ENCODE measurements at places on chromosomes 6 and 20.

GRCh38 chr6:10528158-10528981 is 7.2 kb downstream of the GCNT2 start:
- no peak for DNase-seq

DNA sequence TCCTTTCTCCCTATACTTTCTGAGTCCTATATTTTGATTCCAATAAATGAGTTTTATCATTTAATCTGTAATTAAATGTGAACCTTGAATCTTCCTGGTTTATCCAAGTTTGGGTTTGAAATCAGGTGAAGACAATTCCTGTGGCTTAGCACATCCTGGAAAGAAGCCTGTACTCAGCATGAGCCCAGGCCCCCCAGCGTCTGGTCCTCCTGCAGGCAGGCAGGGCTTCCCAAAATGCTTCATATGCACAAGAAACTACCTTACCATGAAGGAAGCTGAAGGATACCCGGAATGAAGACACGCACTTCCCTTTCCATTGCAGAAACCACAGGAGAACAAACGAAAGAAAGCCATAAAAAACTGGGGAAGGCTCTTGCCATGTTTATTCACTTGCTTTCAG is 157.4 kb upstream of the PDE10A start:
- DNase-seq, result no peak

DNA sequence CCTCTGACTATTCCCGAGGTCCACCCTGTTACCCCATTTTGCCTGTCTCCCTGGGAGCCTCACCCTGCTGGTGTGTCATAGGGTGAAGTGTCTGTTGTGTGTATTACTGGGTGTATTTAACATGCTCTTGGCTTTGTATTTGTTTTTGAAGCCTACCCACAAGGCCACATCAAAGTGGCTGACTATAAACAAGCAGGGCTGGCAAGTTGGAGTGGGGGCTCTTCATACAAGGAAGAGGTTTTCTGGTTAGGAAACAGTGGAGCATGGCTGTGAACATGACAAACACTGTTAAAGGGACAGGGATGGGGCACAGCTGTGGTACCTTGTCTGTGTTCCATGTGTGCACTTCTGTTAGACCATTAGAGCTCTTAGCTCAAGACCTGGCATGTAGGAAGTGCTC is 26.3 kb downstream of the HECA start:
- no peak for DNase-seq

- DNase-seq, result no peak
Observed at GRCh38 chr6:99289701-99290100, 59.8 kb downstream of the FAXC start.

DNA sequence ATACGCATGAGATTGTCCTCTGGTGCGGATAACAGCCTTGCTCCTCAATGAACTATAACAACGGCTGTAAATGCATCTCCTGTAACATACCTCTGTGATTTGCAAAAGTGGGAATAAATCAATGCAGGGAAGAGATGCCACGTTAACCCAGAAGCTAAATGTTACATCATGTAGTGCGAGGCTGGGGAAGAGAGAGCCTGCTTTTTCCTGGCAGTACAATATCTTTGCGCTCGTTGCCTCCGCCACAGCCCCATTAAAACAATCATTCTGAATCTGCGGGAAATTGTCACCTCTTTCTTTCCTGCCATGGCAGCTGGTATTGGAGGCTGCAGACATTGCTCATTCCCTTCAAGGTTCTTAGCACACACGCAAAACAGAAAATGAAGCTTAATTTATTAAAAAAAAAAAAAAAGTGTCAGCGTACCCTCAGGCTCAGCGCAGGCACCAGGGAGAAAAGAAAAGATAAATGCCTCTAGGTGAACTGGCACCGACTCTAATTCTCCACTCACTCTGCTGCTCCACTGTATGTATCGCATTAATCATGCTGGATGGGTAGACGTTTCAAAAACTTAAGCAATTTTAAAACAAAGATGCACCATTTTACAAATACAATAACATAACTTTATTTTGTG is 70.2 kb upstream of the TFB1M start:
- no peak for DNase-seq

DNA sequence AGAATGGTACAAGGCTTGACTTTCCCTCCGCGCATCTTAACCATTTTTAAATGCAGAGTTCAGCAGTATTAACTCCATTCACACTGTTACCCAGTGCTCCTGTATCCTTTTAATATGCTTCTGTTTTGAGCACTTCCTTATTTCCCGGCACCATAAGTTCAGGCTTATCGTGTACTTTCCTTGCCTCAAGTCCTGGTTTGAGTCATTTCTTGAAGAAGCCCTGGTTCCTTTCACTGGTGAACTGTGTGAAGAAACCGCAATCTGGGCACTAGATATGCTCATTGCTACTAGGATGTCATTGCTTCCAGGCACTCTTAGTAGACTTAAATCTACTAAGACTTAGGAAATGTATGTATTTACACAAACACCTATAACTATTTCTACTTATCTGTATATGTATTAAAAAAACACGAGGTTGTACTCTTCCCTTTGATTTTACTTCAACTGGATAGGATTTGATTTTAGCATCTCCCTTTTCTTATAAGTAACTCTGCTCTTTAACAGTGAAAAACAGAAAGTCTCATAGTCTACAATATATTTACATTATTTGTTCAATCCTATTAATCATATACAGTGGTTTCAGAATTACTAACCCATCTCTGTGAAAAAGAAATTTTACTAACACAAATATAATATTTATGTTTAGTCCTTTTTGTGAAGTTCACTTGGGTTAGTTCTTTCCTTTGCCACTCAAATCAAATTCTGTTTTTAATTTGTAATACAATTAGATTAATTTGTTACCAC is 135.5 kb downstream of the CDKAL1 start:
- no peak for DNase-seq

DNA sequence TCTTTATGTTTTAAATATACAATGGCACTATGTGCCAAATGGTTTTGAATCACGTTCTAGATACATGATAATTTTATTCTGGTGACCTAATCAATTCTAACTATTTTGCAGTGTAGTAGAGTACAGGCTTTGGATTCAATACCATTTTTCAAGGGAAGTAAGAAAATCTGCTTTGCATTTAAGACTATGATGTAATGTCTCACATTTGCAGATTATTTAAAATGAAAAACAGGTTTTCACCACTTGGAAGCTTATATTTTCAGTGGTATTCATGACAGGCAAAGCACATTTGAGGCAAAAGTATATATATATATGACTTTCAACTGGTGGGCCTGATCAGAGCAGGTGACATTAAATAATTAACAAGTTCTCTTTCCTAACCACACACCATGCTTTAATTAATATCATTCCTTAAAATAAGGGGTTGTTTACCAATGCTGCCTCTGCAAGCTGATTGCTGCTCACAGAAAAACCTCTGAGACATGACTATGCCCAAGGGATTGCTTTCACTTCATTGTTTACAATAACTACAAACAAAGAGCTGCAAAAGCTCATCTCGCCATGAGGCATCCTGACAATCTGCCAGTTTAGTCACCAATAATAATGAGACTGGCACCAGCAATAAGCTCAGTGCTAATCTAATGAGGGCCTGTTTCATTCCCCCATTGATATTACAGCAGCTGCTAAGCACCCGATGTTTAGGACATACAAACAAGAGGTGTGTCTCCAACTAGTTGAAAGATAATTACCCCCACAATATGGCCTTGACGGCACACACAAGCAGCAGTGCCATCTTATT is 1176.0 kb upstream of the GJE1 start:
- DNase-seq, result no peak

GRCh38 chr6:169938262-169938701 is 186.9 kb downstream of the ERMARD start:
- no peak for DNase-seq

- no peak for DNase-seq
Observed at GRCh38 chr20:35838205-35838604, 66.4 kb downstream of the PHF20 start.

Measured in bone marrow (tissue), 2 donors.